ENCODE measurements at places on chromosomes 3 and 15. TPM values are rescaled to one million over a fixed set of nuclear protein-coding genes. Genes with fewer than 3 reads are reported as not detected.

GRCh38 chr3:30467596-30468238, 138.7 kb upstream of the TGFBR2 start:
- DNase-seq = no peak

- DNase-seq = no peak
Observed at GRCh38 chr3:120623727-120624093, 27.6 kb downstream of the NDUFB4 start.

- no peak for DNase-seq
Observed at GRCh38 chr3:184608209-184608608, 46.6 kb downstream of the EPHB3 start.

DNA sequence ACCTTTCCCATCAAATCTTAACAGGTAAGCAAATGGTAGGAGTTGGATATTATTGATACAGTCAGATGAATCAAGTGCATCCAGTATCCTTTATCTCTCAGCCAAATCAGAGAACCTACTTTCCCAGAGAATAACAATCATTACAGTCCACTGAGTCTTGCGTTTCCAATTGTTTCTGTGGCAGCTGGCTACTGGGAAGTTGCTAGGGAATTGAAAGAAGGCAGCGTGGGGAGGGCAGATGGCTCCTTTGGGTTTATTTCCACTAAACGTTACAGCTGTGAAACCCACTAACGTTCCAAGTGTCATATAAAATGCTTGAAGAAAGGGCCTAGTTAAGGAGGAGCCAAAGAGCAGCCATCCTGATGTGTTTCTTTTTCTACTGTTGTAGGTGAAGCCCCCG, 78.4 kb downstream of the WDR72 start:
- DNase-seq = no peak

DNA sequence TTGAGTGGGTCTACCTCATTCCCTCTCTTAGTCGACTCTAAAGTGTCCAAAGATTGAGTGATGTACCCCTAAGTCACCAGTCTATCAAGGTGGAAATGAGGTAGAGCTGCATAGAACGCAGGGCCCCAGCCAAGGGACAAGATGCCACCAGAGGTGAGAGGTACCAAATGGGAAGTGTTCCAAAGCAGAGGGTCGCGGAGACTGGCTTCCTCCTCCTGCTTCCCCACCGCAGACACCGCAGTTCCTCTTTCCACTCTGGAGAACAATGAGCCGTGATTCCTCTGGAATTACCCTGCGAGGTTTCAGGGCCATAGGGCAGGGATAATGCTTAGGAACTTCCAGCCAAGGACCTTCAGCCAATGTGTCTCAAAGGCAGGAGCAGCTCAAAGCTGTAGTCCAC, 55.8 kb downstream of the DAPK2 start:
- no peak for DNase-seq

DNA sequence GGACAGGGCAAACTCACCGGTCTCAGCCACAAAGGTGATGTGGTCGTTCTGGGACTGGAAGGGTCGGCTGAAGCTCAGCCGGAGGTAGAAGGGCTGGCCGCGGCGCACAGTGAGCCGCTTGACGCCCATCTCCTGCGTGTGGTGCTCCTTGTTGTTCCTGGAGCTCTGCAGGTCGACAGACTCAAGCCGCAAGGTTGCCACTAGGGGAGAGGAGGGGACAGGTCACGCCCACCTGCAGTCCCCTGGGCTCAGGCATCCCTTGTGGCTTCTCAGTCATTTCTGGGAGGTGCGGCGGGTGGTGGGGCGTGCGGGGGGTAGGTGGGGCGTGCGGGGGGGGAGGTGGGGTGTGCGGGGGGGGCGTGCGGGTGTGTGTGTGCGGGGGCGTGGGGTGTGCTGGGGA, 26.7 kb upstream of the TGM5 start:
- no peak for DNase-seq

DNA sequence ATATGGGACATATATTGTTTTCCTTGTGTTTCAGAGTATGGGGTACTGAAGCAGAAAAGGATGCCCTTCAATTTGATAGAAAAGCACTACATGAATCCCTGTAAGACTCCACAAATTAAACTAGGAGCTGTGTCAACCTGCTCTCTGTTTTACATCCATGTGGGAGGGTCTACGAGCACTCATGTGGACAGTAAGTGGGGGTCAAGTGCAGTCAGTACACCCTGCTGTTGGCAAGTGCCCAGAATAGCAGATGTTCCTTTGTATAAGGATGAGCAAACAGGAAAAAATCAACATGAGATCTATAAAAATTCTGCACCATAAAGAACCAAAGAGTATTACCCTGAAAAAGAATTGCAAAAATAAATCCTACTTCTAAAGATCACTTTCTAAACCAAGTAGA, 659.9 kb downstream of the SI start:
- DNase-seq = no peak

DNA sequence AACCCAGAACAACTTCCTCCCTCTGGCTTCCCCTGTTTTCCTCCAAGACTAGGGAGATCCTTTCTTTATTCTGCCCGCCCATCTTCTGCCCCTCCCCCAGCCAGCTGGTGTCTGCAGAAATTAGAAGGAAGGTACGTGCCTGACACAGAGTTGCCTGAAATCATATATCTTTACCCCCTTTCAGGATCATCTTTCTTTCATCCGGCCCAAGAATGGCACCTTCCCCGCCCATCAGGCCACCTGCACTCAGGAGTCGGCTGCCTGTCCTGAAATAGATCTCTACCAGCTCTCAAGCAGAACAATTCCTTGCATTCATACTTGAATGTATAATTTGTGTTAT, 133.7 kb downstream of the VGLL4 start:
- DNase-seq = no peak

- DNase-seq = no peak
Observed at GRCh38 chr3:171615686-171616085, 155.5 kb upstream of the TNIK start.

- no peak for DNase-seq
Observed at GRCh38 chr3:32499585-32499984, 3.1 kb downstream of the CMTM6 start.

GRCh38 chr3:100454677-100455076, 37.7 kb upstream of the TMEM45A start:
- DNase-seq = no peak

- DNase-seq = no peak
Observed at GRCh38 chr3:153960458-153961074, 160.6 kb upstream of the ARHGEF26 start.

DNA sequence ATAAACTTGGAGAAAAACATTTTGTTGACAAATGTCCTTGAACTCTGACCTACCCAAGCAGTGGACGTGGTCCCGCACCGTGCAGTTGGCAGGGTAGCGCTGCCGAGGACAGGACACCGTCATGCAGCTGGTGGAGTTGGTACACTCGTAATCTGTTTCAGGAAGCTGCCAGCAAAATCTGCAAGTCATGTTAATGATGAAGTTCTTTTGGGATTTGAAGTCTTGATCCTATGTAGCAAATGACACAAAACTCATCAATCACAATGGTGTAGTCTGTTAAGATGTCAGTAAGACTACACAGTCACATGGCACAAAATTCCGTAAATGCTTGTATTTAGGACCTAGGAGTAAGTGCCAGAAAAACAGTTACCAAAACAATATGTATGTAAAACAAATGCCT, 5.5 kb downstream of the TM2D3 start:
- no peak for DNase-seq

- no peak for DNase-seq
Observed at GRCh38 chr3:31922962-31923361, 58.1 kb downstream of the OSBPL10 start.

- DNase-seq = no peak
Observed at GRCh38 chr3:71801986-71802385, 17.0 kb upstream of the PROK2 start.

APPL1 gene
- polyA plus RNA-seq = 66.2 TPM

THPO gene
- polyA plus RNA-seq = not detected

TMIE gene
- not detected for polyA plus RNA-seq

ZNF620 gene
- polyA plus RNA-seq = 2.6 TPM

All from GM12878 (cell line).